SIG-M5 (cell line): ENCODE measurements at places on chromosomes 4 and X.

- no peak for DNase-seq
These were observed 235.2 kb downstream of the EVC2 start for GRCh38 chr4:5473125-5473524.

DNA sequence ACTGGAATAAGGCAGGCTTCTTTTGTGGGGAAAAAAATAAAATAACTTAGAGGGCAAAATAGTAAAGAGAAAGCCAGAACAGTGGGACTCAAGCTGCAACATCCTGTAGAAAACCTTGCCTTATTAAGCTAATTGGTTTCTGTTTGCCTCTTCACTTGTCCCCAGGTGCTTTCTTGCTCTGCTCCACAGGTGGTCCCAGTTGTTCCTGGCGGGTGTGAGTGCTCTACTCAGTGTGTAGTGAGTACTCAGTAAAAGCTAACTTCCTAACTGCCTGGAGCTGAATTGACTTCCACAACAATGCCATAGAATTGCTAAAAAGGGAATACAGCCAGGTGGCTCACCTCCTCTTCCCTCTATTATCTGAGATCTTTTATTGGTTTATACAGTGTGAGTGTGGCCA is 930.2 kb downstream of the C4orf33 start:
- DNase-seq: no peak

DNA sequence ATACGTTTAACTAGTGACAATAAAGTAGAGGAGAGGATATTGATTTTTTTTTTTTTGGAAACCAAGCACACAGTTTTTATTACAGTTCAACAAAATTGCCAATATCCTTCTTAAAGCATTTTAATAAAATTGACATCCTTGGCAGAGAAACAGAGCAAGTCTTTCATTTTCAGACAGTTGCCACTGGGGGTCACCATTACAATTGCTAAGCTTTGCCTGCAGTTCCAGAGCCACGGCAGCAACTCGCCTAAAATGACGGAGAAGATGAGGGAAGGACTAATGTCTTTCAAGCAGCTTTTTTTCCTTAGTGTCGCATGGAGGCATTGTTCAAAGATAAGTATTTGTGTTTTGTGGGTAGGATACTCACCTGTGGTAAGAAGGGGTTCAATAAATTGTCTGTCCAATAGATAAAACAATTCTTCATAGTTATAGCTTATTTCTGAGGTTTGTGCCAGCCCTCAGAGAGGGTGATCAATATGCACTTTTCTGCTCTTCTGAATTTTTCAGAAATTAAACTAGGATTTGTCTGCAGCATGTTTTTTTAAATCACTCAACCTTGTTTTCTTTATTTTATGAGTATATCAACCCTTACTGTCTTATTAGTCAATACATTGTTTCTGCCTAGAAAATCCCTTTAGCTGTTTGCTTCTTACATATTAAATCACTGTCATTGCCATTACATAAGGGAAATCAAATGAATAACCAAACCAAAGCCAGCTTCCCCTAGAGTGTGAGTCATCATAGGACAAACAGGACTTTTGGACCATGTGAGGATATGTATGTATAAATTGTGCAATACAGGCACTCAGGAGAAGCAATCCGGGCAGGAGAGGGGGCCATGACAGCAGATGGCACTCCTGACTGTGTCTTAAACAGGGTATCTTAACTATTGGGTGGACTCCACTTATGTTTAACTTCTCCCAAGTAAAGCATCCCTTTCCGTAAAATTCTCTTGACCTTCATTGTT is 508.1 kb upstream of the ARX start:
- no peak for DNase-seq

DNA sequence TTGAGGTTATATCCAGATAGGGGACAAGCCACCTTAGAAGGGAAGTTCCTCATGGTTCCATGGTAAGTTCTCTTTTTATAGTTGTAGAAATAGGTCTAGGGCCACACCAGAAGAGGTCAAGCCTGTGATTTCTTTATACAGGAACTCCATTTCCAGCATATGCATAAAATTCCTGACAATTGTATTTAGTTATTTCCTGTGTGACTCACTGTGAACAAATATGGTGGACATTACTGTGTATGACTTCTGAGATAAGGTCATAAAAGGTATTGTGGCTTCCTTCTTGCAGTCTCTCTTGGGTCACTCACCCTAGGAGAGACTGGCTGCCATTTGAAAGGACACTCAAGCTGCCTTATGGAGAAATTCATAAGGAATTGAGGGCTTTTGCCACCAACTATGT is 2.2 kb upstream of the C4orf36 start:
- no peak for DNase-seq

DNA sequence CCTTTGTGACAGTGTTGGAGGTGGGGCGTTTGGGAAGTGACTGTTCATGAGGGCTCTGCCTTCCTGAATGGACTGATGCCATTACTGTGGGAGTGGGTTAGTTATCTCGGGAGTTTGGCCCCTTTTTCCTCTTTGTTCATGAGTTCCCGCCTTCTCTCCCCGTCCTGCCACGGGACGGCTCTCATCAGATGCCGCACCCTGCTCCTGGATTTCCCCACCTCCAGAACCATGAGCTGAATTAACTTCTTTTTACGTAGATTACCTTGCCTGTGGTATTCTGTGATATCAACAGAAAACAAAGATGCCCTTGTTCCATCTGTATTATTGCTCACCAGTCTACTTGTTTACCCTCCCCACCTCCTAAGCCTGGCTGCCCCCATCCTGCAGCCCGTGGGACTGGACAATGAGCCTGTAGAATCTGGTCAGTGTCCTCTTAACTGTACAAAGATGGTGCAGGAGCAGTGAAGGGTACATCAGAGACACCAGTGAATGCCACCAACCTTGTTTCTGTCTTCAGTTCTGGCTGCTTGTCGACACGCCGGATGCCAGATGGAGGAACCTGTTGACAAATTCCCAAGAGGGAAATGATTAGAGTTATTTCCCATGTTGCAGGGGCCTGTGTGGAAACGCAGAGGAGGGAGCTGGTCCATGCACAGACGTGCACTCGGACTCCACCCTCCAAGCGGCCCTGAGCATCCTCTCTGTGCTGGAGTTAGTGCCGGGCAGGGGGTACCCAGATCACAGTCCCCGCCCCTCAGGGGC is 104.7 kb downstream of the ABLIM2 start:
- no peak for DNase-seq

GRCh38 chr4:80393970-80394250 is 58.4 kb downstream of the CFAP299 start:
- no peak for DNase-seq

GRCh38 chr4:86400216-86400615 is 40.4 kb upstream of the MAPK10 start:
- DNase-seq: no peak

DNA sequence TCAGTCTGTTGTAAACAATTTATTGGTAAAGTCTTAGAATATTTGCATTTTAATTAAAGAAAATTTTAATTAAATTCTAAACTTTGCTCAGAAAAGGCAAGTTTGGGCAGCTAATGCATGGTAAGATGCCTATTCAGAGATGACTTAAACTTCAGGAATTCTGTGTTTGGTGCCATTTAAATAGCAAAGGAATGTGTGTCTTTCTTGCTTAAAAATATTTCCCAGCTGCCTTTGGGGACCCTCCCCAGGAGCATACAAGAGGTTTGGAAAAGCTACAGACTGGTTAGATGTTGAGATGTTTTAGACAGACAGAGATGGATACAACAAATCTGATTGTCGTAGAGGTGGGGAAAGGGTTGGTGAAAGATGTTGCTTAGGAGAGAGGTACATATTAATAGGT is 36.5 kb downstream of the AFF2 start:
- DNase-seq: no peak

DNA sequence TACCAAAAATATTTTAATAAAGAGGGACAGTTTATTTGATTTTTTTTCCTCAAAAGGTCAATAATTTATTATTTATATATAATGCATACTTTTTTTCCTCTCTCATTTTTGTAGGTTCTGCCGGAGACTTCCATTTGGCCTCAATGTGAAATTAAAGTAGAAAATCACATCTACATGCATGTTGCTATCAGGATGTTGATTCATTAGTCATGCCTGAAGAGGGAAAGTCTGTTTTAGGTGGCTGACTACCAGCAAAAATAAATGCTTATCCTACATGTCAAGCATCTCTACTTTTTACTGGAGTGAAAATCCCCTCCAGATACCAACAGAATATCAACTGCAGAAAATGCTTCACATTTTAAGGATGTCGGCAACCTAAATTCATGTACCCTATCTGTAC is 41.5 kb downstream of the KIAA0232 start:
- no peak for DNase-seq

DNA sequence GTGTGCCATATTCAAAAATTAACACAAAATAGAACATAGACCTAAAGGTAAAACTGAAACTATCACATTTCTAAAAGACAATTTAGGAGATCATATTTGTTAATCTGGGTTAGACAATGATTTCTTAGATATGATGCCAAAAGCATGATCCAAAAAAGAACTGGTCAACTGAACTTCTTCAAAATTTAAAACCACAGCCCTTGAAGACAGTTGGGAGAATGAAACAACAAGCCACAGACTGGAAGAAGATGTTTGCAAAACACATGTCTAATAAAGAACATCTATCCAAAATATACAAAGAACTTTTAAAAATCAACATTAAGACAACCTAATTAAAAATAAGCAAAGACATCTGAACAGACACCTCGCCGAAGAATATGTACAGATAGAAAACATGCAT is 19.5 kb downstream of the COMMD8 start:
- no peak for DNase-seq

DNA sequence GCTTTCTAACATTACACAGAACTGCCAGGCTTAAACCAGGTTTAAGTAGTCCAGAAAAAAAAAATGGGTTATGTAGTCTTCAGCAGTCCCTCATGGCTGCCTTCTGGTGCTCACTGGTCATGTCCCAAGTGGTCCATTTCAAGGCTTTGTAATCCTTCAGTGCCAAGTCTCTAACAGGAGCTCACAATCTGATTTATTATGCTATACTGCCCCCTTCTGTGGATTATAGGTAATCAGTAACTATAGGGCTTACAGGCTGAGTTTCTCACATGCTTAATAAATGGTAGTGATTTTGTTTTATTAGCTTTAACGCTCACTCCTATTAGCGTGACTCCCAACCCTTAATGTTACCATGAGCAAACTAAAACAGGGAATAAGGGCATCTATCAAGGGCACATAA is 92.5 kb upstream of the EDA2R start:
- peak; percentile 4 for DNase-seq

DNA sequence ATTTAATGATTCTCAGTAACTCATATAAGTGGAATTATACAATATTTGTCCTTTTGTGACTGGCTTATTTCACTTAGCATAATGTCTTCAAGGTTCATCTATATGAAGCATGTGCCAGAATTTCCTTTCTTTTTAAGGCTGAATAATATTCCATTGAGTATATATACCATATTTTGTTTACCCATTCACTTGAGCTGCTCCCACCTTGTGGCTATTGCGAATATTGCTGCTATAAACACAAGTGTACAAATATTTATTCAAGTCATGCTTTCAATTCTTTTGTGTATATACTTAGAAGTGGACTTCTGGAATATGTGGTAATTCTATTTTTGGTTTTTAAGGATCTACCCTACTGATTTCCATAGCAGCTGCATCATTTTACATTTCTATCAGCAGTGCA is 219.1 kb downstream of the MID1 start:
- no peak for DNase-seq

DNA sequence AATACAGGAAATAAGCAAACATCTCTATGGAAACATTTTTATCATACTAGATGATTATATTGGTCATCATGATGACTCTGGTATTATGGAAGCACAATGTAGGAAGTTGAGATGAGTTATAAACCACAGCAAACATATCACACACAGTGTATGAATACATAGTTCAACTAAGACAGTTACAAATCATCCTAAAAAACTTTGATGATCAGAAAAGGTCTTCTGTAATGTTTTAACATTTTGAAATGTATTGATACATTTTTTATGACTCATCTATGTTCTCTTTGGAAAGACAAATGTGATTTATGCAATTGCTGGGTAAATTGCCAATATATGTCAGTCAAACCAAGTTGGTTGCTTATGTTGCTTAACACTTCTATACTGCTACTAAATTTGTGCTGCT is 4.8 kb downstream of the CXCL3 start:
- DNase-seq: no peak

- no peak for DNase-seq
These were observed 19.1 kb downstream of the MTNR1A start for GRCh38 chr4:186536285-186536684.

- no peak for DNase-seq
These were observed 126.9 kb downstream of the CBLL2 start for GRCh38 chrX:22399437-22400192.

DNA sequence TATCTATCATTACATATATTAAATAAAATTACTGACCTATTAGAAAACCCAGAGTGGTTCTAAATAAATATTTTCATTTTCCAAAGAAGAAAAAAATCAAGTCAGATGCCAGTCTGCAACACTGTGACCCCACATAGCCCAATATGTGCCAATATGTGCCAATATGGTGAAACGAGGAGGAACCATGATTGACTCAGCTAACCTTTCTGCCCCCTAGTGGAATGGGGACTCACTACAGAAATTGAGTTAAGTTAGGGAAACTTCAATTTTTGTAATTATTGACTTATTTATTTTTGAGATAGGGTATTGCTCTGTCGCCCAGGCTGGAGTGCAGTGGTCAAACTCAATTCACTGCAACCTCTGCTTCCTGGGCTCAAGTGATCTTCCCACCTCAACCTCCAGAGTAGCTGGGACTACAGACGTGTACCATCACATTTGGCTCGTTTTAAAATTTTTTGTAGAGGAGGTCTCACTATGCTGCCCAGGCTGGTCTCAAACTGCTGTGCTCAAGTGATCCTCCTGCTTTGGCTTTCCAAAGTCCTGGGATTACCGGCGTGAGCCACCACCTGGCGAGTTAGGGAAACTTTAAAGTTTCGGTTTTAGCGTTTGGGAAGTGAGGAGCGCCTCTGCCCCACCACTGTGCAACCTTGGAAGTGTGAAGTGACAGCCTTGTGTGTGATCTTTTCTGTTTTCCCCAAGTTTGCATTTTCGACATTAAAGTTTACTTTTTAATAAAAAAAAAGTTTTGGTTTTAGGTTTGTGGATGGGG is 116.8 kb upstream of the SHISA3 start:
- DNase-seq: no peak

- no peak for DNase-seq
These were observed 23.3 kb downstream of the BRCC3 start for GRCh38 chrX:155094468-155095061.

DNA sequence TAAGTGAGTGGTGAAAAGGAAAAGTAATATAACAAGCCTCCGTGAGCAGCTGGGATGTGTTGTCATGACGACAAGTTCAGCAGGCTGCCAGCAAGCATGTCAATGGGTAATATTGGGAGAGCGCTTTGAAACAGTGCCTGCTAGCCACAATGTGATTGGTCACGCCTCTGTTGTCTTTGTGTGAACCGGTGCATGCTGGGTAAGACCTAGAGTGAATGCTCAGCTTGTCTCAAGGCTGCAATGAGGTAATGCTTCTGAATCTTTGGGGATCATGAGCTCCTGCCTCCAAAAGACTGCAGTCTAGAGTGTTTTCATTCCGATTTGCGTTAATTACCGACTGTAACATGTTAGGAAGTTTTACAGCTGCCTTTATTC is 54.9 kb downstream of the STOX2 start:
- no peak for DNase-seq
